ENCODE measurements at places on chromosomes 2 and 18.

- DNase-seq, result no peak
Observed at GRCh38 chr2:157685572-157685971, 56.9 kb upstream of the ACVR1C start.

DNA sequence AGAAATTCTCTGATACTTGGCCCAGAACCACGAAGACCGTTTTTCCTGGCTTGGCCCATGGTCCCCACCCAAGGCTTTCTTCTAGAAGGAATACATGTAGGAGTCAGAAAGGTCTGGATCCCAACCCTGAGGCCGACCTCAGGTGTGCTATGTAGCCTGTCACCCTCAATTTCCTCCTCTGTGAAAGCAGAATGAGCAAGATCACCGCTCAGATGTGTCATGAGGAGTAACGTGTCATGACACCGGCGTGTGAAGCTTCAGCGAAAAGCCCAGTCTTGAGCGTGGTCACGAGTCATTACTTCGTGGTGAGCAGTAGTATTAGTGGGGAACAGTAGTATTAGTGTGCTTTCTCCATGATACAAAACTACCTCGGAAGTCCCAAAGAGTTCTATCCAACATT is 103.4 kb downstream of the ALPK2 start:
- no peak for DNase-seq

- no peak for DNase-seq
Observed at GRCh38 chr2:17940091-17940630, 61.7 kb downstream of the KCNS3 start.

DNA sequence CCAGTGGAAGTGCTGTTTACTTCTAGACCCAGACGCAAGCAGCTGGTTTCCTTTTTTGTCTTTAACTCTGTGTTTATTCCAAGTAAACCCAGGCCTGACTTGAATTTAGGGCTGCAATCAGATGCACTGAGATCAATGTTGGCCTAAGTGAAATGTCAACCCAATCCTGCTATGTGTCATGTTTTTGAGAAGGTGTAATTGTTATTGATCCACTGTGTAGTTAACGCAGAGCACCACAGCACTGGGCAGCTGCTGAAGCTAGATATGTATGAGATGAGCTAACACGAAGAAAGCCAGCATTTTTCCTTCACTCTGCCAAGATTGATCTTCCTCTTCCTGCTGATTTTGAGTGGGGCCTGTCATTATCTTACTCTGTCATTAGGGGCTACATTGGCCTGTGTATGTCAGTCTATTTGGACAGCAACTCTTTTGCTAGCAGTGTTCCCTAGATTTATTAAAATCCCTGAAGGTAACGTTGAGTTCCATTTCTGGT is 18.9 kb upstream of the DLX1 start:
- DNase-seq, result no peak

- no peak for DNase-seq
Observed at GRCh38 chr2:45826884-45827635, 175.6 kb downstream of the PRKCE start.

- DNase-seq, result no peak
Observed at GRCh38 chr18:26205318-26205717, 20.9 kb upstream of the TAF4B start.

All from stimulated activated CD4-positive, alpha-beta T cell treated with anti-CD3 and anti-CD28 coated beads, TNF-alpha, amount 100 ng/mL, for 48 hours (primary cell).